ENCODE measurements at places on chromosomes 13 and 19.

DNA sequence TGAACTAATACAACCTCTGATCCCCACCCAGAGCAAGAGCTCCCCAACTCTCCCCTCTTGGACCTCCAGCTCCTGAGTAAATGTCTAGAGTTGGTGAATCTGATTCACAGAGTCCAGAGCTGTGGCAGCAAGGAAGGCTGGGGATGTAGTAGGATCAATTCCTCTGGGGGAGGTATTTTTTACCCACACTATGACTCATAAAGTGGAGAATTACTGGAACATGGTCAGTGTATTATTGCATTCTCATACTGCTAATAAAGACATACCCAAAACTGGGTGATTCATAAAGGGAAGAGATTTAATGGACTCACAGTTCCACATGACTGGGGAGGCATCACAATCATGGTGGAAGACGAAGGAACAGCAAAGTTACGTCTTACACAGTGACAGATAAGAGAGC, 496.7 kb downstream of the EFNB2 start:
- peak; percentile 23 for DNase-seq

- no peak for DNase-seq
Observed at GRCh38 chr13:32010136-32010535, 21.4 kb upstream of the FRY start.

- no peak for DNase-seq
Observed at GRCh38 chr19:4984438-4984990, 15.6 kb downstream of the KDM4B start.

- no peak for DNase-seq
Observed at GRCh38 chr13:108332791-108333190, 63.3 kb downstream of the TNFSF13B start.

DNA sequence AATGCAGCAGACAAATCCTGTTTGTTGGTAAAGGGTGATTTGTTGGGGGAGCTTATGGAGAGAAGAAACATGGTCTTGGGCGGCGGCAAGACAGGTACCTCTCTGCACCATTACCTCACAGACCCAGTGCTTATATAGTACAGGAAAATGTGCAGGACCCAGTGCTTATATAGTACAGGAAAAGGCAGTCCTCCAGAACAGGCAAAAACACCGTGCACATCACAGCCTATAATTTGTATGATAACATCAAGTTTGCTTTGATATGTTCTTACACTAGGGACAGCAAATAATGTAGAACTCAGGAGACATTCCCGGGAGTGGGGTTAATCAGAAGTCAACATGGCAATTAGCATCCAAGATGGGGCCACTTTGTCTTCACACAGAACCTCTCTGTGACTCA, 20.9 kb downstream of the VAV1 start:
- DNase-seq = no peak

DNA sequence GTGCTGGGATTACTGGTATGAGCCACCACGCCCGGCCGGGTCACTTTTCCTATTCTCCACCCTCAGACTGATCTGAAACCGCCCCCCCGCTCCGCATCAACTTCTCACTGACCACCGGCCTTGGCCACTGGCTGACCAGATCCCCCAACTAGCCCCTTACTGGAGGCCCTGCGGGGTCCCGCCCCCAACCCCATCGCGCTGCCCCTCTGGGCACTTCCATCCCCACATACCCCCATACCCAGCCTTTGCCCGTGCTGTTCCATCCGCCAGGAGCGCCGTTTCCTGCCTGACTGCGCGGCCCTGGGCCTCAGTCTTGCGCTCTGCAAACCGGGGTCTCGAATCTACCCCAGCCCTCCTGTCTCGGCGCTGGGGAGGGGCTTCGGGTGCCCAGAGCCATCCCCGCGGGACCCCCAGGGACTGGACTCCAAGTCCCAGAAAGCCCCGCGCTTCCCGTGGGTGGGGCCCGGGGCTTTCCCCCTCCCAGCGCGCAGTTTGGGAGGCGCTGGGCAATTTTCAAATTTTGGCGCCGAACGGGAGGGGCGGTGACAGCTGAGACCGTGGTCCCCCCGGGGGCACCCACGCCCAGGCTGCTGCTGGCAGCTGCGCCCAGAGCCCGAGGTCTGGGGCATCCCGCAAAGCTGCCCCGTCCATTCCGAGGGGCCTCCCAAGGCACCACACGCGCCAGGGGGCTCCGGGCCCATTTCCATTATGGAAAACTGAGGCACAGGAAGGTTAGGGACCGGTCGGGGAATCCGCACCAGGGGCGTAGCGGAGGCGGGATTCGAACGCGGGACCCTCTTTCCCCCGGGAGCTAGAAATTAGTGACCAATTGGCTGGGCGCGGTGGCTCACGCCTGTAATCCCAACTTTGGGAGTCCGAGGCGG, 5.2 kb upstream of the LMNB2 start:
- peak; percentile 39 for DNase-seq

GRCh38 chr19:15225760-15226159, 6.5 kb downstream of the EPHX3 start:
- DNase-seq = no peak

DNA sequence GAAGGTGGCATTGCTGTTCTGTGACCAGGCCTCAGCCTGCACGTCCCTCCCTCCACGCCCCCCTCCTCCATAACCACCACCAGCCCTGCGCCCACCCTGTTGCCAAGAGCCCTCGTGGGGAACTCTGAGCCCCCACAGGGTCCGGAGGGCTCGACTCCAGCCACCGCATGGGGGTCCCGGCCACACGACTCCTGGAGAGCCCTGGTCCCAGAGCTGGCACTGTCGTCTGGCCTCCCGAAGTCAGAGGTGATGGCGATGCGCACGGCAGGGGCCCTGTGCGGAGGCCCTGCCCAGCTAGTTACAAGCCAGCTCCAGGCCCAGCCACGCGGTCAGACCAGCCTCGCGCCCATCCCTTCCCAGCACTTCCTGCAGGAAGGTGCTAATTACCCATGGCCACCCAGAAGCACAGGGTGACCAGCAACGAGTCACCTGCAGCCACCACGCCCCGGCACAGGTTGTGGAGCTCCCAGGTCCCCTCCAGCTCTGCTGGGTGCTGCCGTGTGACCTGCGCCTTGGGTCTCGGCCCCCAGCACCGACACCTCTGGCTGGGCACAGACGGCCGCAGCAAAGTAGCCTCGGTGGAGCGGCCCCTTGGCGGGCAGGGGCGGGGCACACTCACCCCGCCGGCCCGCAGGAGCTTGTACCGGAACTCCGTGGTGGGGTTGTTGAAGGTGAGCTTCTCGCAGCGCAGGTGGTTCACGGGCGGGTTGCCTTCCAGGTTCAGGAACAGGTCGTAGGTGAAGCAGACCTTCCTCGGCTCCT, 49.6 kb downstream of the MLLT1 start:
- no peak for DNase-seq

DNA sequence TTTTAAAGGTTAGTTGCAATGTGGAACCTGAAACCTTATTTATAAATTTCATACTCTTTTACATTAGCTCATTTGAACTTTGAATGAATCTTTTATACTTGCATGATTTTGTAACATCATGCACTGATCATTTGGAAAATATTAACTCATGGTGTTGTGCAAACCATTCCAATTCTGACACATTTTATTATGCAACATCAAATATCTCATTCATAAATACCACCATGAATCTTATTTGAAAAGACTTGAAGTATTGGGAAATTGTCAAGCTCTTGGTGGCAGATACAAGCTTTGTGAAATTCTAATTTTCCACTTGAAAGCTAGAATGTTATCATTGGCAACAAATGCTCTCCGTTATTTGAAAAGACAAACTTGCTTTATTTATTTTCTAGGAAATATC, 379.9 kb upstream of the PCDH20 start:
- no peak for DNase-seq

GRCh38 chr19:588093-588740, 1.5 kb upstream of the HCN2 start:
- DNase-seq = no peak

GRCh38 chr19:3810708-3811355, 24.7 kb upstream of the MATK start:
- DNase-seq = no peak

- no peak for DNase-seq
Observed at GRCh38 chr13:59513686-59514085, 650.0 kb downstream of the DIAPH3 start.

GRCh38 chr13:62087124-62087523, 671.5 kb upstream of the PCDH20 start:
- DNase-seq = no peak

DNA sequence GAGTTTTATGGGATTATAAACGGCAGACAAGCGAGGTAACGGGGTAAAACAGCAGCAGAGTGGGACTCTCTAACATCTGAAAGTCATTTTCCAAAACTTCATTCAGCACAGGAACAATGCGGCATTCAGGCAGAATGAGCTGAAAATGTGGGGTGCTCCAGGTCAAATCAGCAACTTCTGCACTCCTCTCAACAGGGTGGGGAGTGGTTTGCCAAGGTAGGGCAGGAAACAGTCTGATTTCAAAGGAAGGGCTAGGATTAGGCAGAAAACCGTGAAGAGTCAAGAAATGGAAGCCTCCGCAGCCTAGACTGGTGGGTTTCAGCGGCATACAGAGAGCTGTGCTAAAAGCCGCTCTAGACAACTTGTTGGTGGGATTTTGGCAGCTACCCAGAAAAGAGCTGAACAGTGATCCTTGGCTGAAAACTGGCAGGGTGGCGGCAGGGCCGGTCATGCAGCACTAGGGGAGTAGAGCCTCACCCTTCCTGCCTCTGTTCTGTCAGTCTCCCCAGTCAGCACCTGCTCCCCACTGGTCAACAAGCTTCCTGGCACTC, 154.2 kb upstream of the KLF12 start:
- DNase-seq = no peak

DNA sequence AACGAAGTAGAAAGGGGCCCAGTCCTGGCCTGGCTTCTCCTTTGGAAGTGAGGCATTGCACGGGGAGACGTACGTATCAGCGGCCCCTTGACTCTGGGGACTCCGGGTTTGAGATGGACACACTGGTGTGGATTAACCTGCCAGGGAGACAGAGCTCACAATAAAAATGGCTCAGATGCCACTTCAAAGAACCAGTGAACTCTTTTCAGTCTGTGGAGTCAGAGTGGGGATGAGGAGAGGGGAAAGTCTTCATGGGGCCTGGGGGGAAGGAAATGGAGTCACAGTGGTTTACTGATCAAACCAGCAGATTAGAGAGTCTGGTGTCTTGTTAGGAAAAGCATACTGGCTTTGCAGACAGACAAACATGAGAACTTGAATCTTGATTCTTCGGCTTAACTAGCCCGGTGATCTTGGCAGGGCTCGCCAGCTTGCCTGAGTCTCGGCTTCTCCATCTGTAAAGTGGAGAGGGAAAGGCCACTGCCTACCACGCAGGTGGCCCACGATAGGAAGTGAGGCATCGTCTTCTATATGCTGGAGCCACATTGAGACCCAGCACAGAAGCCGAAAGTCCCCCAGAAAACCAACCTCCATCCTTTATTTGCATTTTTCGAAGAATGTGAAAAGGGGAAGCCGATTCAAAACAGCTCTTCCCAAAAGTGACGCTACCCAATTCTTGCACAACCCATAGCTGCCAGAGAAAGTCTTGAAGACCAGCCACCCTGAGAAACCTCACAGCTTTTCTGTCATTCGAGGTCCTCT, at the start of gene FFAR1:
Gene FFAR1, plus strand, starts transcription at position 732 of the 759 bp plus-strand sequence. CDS start 3,650 bp downstream, outside the sequence.
- DNase-seq = no peak

GRCh38 chr19:34381399-34382251, 16.6 kb downstream of the GPI start:
- no peak for DNase-seq

GRCh38 chr19:5093297-5093928, 124.5 kb downstream of the KDM4B start:
- DNase-seq = no peak

DNA sequence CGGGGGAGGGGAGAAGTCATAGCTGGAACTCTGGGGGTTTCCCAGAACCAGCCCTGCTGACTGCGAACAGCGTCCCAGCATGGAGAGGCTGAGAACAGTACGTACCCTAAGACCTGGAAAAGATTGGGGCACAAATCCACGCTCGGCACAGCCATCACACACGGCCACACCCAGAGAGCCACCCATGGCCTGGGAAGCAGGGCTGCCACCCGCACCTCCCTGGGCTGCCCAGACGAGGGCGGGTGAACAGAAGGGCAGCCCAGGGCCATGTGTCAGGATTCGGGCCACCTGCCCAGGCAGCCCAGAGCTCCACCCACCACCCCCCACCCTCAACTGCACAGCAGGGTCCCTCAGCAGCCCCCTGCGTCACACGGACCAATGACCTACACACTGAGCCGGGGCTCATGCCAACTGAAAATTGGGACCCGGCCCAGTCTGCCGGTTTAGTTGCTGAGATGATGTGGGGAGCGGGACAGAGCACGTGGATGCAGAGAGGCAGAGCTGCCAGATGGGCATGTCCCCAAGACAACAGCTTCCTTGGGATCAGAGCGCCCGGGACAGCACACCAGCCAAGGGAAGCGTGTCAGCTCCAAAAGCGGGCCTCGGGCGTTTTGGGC, 8.5 kb downstream of the UBXN6 start:
- no peak for DNase-seq

DNA sequence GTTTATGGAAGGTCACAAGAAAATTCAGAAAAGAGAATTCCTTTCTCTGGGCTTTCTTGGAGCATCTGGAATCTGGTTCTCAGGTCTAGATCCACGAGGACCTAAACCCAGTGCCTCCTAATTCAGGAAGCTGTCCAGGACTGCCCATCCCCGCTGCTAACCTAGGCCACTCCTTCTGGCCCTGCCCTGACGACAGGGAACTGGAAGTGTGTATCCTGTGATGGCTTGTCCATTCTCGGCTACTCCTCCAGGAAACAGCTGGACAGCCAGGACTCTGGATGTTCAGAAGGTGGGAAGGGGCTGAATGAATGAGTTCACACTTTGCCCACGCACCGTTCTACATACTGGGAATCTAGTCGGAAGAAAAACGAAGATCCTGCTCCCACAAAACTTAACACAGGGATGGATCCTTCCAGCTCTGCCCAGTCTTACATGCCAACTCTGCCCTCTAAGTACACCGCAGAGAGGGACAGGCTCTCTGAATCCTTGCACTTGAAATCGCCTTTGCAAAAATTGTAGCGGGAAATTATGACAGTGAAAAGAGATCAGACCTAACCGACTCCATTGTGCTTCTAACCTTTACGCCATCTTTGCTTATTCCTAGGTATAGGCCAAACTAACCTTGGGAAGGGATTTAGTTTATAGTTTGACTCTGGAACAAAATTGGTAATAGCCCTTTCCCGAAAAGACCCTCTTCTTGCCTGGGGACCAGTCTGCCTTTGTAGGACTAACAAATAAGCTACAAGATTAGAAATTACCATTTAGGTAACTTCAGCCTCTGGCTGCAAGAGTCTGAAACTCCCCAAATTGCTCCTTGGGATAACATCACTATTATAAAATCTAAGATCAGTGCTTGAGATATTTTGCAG, 1.8 kb downstream of the LSM4 start:
- no peak for DNase-seq

GRCh38 chr13:109647053-109647452, 139.3 kb downstream of the IRS2 start:
- no peak for DNase-seq

- no peak for DNase-seq
Observed at GRCh38 chr13:48866249-48866648, 109.5 kb upstream of the FNDC3A start.
